ENCODE measurements at places on chromosomes 5 and 9.

DNA sequence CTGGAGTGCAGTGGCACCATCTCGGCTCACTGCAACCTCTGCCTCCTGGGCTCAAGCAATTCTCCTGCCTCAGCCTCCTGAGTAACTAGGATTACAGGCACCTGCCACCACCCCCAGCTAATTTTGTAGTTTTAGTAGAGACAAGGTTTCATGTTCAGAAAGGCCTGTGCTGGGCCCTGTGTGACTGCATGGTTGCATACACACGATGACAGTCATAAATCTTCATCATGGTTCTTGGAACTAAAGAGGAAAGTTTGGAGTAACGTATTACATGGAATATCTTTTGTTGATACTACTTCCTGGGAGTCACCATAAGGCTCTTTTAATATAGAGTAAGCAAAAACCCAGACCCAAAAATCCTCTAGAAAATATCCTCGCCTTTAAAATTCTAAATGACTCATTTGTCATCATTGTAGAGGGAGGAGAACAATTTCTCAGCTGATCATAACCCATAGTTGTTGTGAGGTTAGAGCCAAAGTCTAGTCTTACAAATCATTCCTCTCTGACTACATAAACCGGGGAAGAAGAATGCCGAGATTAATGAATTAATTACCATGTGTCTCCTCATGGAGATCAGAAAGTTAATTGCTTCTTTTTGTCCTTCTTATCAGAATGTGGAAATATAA lies 47.0 kb downstream of the KLF9 start:
- no peak for DNase-seq

DNA sequence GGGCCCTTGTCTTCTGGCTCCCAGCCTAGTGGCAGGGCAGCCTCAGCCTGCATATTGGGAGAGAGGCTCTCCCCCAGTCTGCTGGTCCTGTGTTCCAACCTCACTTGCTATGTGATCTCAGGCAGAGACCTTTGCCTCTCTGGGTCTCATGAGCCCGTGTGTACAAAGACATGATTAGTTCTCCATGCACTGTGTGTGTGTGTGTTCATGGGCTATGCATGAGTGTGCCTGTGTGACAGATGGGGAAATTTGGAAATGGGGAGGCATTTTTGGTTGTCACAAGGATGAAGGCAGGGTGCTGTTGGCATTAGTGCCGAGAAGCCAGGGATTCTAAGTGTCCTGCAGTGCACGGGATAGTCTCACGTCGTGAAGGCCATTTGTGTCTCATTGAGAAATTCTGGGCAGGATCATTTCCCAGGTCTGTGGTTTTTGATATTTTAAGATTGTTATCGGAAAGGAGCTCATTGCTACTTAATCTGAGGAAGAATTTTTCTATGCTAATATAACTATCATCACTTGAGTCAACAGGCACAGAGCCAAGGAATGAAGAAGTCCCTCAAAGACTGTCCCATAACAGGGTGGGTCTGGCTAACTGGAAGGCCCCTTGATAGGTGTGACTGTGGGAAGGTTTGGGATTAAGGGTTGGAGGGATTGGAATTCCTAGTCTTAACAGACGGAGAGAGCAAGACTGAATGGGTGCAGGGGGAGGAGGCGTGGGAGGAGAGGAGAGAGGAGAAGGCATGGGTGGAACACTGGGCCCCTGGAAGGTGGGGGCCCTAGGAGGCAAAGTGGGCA lies 168.5 kb downstream of the RGS3 start:
- DNase-seq, result no peak

DNA sequence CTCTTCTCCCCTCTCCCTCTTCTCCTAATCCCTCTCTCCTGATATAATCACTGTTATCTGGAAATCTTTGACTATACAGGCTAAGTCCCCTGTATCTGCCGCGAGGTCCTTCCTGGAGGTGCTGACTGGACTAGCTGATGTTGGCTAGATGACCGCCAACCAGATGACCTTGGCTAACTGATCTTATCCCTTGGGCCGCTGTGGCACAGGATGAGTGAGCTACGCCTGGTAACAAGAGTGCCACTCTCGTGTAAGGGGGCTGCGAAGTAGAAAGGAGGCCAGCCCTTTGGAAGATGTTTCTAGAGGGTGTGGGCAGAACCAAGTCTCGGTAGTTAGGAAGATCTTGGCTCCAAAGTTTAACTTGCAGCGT lies 345 bp upstream of the PRRC1 start:
- no peak for DNase-seq

- DNase-seq, result no peak
Observed at GRCh38 chr5:61115968-61116367, 46.3 kb downstream of the SMIM15 start.

DNA sequence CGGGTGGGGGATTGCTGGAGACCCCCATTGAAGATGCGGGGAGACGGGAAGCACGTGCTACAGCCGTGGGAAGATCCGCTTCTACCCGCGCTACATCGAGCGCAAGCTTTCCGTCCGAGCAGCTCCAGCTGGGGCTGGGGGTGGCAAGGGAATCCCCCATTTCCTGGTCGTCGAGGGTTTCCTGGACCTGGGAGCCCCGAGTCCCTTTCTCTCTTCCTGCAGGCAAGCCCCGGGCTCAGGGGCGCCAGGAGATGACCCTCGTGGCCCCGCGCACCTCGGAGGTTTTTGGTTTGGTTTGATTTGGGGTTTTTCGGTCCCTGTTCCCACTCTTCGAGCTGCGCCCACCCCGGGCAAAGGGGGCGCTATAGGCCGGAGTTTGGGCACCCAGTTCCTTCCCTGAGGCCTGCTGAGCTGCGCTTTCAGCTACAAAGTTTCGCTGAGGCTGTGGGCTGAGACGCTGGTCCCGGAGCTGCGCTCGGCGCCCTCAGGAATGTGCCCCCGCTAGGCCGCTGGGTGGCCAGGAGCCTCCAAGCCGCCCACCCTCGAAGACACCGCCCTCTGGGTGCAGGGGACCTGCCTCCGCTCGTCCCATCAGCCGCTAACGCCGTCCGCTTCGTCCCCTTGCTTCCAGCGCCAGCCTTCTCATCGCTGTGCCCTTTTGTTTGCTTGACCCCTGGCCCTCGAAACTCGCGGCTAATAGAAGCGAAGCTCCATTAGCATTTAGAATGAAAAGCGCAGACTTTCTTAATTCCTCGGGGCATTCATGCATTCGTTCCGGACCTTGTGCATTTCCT lies 2.9 kb downstream of the NR4A3 start:
- DNase-seq, result no peak

DNA sequence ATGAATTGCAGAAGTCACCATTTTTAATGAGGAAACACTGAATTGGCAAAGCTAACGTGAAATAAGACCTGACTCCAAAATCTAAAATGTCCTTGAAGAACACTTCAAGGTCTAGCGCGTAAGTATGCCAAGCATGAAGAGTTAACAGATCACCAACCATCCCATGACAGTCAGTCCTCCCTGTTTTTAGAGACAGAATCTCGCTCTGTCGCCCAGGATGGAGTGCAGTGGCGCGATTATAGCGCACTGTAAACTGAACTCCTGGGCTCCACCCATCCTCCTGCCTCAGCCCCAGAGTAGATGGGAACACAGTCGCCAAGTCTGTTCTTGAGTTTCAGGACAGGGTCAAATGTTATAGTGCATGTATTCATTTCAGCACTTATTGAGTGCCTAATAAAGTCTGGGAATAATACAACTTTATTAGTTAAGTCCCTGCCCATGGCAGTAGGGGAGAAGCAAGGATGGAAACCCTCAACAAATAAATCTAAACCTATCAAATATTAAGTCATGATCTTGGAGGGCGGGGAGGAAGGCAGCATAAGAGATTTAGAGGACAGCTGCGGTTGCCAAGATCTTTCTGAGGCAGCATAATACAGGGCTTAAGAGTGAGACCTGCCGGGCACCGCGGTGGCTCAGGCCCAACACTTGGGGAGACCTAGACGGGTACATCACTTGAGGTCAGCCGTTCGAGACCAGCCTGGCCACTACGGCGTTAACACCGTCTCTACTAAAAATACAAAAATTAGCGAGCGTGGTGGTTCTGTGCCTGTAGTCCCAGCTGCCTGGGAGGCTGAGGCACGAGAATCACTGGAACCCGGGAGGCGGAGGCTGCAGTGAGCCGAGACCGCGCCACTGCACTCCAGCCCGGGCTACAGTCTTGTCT lies 1.1 kb downstream of the ATPSCKMT start:
- no peak for DNase-seq

- no peak for DNase-seq
Observed at GRCh38 chr9:26260238-26260637, 582.0 kb upstream of the TUSC1 start.

DNA sequence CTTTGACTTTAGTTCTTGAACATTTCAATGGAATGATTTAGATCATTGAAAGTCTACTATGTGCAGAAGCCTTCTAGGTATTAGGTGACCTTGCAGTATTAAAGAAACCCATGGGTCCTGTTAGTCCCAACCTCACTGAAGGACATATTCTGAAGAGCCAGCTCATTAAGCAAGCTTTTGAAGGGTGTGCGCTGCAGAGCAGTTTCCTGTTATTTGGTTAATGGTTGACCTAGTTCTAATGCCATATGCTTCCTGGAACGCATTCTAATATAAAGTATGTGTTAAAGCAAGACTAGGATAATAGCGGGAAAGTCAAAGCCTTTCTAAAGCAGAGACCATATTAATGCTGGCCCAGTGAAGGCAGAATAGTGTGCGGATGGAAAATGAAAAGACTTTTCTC lies 20.1 kb downstream of the ZNF462 start:
- no peak for DNase-seq

DNA sequence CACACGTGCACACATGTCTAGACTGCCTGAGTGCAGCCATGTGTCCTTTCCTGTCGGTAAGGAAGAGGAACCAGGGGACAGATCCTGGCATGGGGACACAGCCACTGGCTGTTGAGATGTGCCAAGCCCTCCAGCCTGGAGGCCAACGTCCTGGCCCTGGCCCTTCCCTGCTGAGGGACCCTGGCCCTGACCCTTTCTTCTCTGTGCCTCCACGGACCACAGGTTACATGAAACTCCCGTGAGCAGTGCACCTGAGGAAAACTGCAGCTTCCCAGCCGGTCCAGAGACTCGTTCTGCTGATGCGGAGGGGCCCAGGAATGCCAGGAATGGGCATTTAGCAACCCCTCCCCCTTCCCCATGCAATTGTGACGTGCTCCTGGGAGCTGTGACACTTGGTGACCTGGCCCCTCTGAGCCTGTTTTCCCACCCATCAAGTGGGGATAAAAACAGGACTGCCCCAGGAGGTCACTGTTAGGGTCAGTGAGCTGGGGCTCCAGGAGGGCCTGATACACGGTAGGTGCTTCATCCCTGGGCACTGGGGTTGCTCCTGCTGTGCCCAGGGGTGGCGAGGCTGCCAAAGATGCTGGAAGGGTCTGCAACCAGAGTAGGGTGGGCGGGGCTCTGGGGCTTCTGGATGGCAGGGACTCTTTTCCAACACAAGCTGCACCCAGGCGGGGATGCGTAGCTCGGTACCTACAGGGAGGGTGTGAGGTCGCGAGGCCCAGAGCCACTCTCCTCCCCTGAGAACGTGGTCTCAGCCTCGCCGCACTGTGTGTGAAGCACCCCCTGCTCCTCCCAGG lies 151.5 kb downstream of the C9orf50 start:
- DNase-seq, result no peak

DNA sequence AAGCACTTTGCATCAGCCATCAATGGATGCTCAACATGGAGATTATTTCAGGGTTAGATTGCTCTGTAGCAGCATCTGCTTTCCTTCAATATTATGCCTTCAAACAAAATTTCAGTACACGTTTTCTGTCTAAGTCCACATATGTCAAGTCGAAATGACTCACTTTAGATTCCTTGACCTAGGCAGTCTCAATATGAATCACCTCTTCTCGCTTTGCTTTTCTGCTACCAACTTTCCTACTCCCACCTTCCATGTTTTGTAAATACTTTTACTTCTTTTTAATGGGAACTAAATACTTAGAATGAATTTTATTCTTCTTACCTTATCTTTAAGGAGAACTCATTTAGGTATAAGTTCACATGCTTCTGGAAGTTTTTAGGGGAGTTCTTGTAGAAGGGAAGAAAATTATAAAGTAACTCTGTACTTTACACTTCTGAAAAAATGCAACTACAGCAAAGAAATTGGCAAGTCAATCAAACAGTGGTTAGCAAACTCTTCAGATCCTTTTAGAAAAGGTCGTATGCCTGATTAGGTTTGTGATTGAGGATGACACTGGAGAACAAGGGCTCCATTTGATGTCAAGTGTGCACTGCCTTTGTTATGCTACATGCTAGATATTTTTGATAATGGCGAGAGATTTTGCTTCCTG lies 478.5 kb upstream of the SMARCA2 start:
- no peak for DNase-seq

GRCh38 chr5:176541338-176542134 lies 4.3 kb upstream of the RNF44 start:
- no peak for DNase-seq

- DNase-seq, result no peak
Observed at GRCh38 chr9:109971226-109971625, 191.2 kb downstream of the PALM2AKAP2 start.

GRCh38 chr5:5619546-5619945 lies 197.1 kb downstream of the ICE1 start:
- DNase-seq, result no peak

GRCh38 chr9:121868626-121869025 lies 217.2 kb downstream of the DAB2IP start:
- DNase-seq, result no peak

All from mesothelial cell of epicardium (in vitro differentiated cells).